ENCODE measurements at places on chromosomes 1 and 21.

GRCh38 chr1:51341876-51342496, 11.6 kb upstream of the TTC39A start:
- DNase-seq, result no peak

DNA sequence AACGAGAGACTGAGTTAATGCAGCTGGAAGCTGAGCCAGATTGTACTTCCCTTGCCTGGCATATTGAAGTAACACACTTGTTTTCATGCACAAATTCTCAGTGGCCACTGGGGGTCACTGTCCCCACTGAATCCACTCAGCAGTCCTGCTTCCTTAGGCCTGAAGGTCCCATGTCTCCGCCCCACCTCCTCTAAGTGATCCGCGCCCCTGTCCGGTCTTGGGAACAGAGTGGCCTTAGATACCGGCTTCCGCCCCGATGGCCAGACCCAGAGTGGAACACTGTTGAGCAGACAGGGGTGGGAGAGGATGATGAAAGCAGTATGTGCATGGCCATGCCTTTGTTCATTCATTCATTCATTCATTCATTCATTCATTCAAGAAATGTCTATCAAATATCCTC, 34.8 kb downstream of the CHAF1B start:
- peak; percentile 39 for DNase-seq

DNA sequence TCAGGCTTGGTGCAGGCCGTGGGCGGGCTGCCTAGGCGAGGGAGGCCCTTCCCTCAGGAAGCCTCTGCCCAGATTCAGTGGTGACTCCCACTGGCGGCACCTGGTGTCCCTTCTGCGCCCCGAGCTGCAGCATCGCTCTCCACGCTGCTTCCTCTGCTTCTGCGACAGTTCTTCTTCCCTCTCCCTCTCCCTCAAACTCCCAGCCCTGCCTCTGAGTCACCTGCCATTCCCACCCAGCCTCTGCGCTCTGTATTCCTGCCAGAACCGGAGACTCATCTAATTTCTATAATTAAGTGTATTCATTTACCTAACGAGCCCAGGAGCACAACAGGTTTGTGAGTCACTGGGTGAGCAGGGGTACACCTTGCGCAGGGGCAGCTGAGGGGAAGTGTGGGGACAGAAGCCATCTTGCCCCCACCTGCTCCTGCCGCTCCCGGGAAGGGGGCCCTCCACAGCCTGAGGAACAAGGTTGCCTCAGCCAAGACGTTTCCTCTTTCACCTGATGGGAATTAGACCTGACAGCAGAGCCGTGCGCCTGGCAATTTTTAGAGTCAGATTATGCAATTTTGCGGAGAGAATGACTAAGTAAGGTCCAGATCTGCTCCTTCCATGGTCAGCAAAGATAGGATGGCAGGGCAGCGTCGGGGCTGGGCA, 19.4 kb downstream of the KCNC4 start:
- DNase-seq, result no peak

GRCh38 chr1:26826261-26827105, at the start of gene ZDHHC18:
Gene ZDHHC18, plus strand, starts transcription at chr1:26826688. Its CDS starts 117 bp downstream, at chr1:26826805.
- DNase-seq, result peak; percentile 69

DNA sequence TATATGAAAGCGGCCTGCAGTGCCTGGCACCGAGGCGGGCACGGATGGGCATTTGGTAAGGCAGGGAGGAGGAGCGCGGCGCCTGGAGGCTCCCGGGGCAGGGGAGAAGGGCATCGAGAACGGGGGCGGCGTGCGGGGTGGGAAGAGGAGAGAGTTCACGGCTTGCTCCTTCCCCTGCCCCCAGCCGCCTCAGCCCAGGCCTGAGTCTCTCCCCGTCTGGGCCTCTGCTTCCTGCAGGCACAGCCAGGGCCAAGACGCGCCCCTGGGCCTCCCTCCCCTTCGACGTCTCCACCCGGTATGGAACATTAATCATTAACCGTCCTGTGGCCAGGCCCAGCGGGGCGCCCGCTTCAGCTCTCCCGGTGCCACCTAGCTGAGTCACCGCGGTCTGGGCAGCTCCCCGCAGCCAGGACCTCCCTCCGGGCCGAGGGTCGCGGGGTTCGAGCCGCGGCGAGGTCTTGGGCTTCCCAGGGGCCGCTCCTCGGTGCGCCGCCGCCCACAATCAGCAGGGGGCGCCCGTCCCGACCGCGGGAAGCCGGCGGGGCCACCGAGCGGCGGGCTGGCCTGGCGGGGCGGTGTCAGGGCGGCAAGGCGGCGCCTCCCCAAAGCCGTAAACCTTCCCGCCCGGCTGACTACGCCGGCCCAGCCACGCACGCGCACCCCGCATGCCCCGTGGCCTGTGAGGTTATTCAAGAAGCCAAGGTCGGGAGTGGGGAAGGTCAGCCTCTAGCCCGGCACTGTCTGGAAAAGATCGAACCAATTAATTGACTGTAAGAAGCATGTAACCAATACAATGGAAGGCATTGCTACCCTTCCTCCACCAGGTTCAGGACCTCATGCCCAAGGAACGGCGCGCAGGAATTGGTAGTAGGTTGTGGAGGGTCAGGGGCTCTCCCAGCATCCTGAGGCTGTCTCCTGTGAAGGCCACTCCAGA, 23.4 kb upstream of the RD3 start:
- DNase-seq, result peak; percentile 74

DNA sequence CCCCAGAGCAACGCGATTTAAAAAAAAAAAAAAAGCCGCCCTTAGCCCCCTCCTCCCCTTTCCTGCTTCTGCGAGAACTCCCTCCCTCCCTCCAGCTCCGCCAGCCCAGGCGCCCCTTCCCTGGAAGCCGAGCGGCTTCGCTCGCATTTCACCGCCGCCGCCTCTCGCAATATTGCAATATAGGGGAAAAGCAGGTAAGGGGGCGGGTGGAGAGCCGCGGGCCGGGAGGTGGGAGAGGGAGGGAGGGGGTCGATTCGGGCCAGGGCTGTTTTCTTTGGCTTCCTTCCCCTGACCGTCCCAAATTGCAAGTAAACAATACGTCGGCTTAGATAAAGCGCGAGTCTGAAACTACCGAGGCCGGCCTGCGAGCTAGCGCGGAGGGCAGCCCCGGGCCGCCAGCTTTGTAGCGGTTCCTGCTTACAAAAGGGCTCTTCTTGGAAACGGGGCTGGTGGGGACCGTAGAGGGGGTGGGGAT, 408 bp downstream of the LMO4 start:
- peak; percentile 45 for DNase-seq

DNA sequence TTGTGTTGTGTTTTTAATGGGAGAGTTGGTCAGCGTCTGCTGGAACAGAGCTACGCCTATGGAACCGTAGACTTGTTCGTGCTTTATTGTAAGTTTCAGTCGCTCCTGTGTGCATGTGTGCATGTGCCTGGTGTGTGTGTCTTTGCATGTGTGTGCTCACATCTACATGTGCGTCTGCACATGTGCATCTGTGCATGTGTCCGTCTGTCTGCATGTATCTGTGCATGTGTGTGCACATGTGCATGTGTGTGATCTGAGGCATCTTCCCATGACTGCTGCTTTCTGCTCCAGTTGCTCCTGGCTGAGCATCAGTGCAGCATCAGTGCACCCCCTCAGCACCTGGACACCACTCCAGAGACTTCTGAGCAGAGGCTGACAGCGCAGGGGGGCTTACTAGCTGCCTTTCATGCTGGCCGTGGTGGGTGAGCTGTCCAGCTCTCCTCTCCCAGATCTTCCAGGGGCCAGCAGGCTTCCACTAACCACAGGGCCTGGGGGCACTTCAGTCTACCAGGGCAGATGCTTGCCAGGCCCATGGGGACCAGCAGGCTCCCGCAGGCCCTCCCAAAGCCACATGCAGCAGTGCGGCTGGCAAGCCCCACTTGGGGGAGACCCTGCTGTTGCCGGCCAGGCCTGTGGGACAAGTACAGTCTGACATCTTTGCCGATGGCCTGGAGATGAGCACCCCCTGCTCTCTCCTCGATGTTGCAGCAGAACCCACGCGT, 47.8 kb upstream of the PCBP3 start:
- DNase-seq, result no peak

DNA sequence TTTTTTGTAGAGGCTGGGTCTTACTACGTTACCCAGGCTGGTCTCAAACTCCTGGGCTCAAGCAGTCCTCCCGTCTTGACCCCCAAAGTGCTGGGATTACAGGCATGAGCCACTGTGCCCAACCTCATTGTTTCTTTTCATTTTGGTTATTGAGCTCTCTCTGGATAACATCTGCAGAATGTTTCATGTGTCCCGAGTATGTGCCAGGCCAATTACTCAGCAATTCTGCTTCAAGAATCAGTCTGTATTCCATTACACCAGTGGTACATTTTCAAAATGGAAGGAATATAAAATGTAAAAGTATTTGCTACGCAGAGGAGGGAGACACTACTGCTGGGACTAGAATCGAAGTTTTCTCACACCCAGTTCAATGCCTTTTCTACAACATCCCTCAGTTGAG, 1.7 kb upstream of the ELOA start:
- DNase-seq, result no peak

DNA sequence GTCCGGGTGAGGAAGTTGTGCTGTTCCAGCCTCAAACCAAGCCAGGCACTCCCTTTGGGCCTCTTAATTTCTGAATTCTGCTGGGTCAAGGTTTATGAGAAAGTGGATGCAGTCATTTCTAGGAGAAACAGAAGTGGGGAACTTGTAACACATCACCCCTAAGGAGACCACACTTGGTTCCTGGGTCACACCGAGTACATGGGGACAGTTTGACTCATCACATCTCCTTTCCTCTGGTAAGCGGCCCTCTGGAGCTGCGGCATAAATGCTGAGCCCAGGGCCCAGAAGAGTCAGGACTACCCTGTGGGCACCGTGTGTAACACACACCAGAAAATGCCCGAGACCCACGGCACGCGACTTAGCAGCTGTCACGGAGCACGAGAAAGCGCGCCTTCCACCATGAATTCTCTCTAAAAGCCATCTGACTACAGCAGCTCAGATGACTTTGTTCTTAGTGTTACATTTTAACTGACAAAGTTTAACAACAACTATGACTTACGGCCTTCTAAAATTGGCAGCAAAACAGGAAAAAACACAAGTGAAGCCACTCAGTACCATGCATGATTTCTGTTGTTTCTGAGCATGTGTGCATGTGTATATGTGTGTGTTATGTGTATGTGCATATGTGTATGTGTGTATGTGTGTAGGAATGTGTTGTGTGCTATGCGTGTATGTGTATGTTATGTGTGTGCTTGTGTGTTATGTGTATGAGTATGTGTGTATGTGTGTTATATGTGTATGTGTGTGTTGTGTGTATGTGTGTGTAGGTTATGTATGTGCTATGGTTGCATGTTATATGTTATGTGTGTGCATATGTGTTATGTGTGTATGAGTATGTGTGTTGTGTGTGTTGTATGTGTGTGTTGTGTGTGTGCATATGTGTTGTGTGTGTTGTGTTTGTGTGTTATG, 50.8 kb downstream of the TOMM20 start:
- peak; percentile 38 for DNase-seq

DNA sequence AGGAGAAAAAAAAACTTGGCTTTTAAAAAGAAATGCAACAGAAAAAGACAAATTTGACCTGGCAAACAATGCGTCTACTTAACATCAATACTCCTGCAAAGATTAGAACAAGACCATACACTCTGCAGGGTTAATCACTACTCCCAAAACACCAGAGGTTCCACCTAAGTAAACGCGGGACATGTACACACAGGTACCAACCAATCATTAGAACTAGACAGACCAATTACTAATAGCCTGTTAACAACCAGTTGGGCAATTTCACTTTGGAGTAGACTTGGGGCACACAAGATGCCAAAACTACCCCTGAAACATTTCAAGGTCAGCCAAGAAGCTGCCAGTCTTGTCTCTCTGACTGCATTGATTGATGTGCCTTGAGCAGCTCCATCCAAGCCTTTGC, 125.8 kb downstream of the RRAGC start:
- no peak for DNase-seq

GRCh38 chr21:38938343-38938742, 132.6 kb downstream of the ETS2 start:
- peak; percentile 10 for DNase-seq

GRCh38 chr1:101239095-101240040, 2.5 kb downstream of the S1PR1 start:
- peak; percentile 72 for DNase-seq

DNA sequence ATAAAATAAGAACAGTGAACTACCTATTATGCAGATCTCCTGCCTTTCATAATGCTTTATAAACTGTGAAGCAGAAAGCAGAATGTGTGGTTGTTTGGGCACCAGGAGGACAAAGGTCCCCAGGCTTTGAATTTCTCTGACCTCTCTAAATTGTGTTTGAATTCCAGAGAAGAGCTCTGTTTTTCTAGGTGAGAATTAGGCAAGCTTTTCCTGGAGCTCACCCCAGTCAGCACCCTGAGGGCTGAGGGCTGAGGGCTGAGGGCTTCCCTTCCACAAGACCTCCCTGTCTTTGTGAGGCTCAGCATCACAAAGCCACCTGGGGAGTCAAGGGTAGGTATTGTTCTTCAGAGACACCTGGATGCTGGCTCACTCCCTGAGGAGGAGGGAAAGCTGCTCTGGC, 45.5 kb upstream of the LRIG2 start:
- DNase-seq, result no peak

DNA sequence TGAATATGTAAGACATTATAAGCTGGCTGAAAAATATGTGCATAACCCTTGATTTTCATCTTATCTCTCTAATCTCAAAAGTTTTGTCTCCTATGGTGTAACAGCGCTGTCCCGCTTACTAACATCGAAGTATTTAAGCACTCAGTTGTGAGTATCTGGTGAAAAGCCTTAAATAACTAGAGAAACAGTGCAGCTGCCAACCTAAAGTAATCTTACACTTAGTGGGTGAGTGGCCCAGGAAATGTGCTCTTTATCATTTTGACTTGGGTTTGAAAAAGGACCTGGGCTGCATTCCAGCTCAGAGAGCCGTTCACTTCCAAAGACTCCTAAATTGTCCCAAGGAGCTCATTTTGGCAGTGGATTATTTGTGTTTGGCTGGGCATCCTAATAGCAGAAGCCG, 225.9 kb downstream of the SPATA17 start:
- DNase-seq, result no peak

GRCh38 chr1:42350086-42350485, 15.1 kb upstream of the FOXJ3 start:
- DNase-seq, result no peak

DNA sequence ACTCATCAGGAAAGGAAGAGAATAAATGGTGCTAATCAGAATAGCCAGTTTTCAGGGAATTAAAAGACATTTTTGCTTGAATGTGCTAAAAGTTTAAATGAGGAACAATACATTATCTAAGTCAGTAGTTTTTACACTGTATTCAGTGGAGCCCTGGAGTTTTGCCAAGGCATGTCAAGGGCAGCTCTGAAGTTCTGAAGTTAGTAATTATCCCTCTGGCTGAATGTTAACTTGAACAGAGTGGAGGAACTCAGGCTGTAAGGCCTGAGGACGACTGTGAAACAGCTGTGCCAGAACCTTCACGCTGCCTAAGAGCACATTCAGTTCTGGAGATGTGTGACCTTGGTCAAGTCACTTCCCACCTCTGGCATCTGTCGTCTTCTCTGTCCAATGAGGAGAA, 68.1 kb downstream of the EDEM3 start:
- DNase-seq, result no peak

DNA sequence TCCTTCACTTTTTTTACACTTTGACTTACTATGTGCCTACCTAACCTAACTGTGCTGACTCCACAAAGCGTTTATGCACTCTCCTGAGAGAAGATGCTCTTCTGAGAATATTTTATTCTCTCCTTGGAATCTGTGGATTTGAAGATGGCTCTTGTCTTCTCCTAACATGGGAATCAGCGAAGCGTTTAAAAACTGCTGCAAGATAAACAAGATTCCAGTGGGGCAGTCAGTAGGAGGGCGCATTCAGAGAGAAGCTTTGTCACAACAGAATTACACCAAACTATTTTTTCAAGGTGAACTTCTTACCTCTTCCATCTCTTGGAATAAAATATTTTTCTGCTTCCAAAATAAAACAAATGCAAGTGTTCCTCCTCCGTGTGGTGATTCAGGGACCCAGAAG, 113.1 kb downstream of the FOXD2 start:
- DNase-seq, result no peak
